ENCODE measurements at places on chromosomes 12 and 14. TPM values are rescaled to one million over a fixed set of nuclear protein-coding genes. Genes with fewer than 3 reads are reported as not detected.

DNA sequence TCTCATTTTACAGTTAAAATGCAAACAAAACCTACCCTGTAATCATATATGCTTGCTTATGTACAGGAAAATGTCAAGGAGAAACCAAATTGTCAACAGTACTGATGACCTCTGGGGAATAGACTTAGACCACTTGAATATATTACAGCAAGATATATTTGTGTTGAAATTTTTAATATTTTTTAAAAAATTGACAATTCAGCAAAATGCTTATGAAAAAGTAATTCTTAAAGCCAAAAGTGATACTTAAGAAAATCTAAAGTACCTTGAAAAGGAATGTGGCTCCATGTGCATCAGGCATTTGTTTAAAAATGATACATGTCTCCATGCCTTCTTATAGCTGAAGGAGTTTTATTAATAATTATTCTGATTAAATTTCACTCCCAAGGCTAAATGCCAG lies 49.2 kb downstream of the PTPN21 start:
- DNase-seq = no peak
- no peak overlapping the region for H3K4me3 ChIP-seq
- H3K36me3 ChIP-seq = peaks cover 69% of the 10 kb centered on the region
- H3K27ac ChIP-seq = no peak overlapping the region
- H3K4me1 ChIP-seq = no peaks in the 10 kb centered on the region

GRCh38 chr14:63268771-63269170 lies 50.0 kb downstream of the GPHB5 start:
- H3K4me1 ChIP-seq = peaks cover 25% of the 10 kb centered on the region
- H3K4me3 ChIP-seq = no peak overlapping the region
- H3K27me3 ChIP-seq = no peaks in the 10 kb centered on the region
- H3K36me3 ChIP-seq = peaks cover 11% of the 10 kb centered on the region

CYP27B1 gene
- 0.66 TPM for total RNA-seq

DNA sequence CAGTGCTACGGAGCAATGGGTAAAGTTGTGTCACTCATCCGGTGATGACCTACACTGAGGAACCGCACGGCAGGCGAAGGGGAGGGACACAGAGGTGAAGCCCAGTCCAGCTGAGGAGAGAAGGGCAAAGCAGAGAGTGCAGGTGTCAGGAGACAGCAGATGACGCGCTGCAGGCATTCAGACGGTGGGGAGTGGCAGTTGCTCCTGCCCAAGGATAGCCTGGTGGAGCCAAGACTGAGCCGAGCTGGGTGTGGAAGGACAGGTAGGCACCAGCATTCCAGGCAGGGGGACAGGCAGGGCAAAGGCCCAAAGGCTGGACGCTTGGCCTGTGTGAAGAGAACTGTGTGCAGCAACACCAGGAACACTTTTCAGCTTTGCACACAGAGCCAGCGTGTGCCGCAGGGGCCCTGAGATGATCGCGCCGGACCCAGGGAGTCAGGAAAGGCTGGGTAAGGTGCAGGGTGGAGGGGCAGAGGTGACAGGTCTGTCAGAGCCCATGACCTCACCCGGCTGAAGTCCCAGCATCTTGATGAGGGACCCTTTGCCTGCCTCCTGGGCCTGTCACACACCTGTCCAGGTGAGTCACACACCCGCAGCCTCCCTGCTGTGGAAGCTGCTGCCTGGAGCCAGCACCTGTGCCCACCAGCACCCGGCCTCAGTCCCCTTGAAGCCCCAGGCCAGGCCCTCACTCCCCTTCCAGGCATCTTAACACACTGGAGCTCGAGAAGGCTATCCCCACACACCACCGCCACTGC lies 48.4 kb downstream of the TSPAN11 start:
- peaks cover 19% of the 10 kb centered on the region for H3K4me1 ChIP-seq
- no peak overlapping the region for H3K27ac ChIP-seq
- no peak for DNase-seq
- H3K4me3 ChIP-seq = no peak overlapping the region
- H3K27me3 ChIP-seq = no peaks in the 10 kb centered on the region
- H3K36me3 ChIP-seq = no peaks in the 10 kb centered on the region

TCL1B gene
- total RNA-seq = not detected

KRT3 gene
- not detected for total RNA-seq

CLEC1B gene
- total RNA-seq = not detected

DNA sequence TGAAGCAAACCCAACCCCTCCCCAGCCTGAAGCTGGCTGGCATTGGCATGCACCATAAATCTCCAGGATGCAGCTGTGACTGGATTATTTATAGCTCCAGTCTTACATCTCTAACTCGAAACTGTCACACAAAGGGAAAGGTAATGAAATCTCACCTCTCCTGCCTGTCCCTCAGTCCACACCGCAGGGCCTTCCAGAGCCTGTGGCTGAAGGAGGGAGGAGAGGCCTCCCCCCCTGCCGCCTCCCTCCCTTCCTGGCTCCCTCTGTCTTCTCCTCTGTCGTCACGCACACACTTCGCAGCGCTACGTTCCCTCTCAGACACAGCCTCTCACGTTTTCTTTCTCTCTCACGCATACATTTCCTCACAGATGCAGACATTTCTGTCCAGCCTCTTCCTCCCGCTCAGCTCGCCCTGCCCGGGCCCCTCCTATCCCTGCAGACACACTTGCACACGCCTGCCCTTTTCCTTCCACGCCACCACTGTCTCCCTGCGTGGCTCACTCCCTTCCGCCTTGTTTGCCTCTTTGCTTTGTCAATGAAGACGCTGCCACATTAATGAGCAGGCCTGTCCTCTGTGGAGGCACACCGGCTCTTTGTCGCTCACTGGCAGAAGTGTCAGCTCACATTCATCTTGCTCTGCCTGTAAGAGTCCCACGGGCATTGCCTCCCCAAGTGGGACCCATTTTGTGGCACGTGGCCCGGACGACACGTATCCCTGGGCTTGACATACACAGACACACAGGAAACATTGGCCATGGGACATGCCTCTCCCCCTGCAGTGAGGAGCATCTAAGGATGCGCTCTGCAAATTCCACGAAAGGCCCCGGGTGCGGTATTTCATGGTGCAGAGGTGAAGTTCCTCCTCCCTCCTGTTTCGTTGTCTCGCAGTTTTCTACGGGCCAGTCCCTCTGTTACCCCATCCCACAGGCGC lies 27.9 kb downstream of the IRF2BPL start:
- H3K4me1 ChIP-seq = peaks cover 15% of the 10 kb centered on the region
- no peak for DNase-seq
- H3K27me3 ChIP-seq = no peaks in the 10 kb centered on the region
- peak overlapping the region; percentile 46 for H3K4me3 ChIP-seq
- peak overlapping the region; percentile 44 for H3K27ac ChIP-seq
